ENCODE measurements at places on chromosomes 3 and 15.

- peaks cover 4% of the 10 kb centered on the region for H3K4me1 ChIP-seq
- no peaks in the 10 kb centered on the region for H3K36me3 ChIP-seq
- H3K27ac ChIP-seq, result no peak overlapping the region
- no peaks in the 10 kb centered on the region for H3K27me3 ChIP-seq
Measured at GRCh38 chr15:98760112-98760826, 111.9 kb downstream of the IGF1R start.

GRCh38 chr3:165462636-165463334, 266.6 kb upstream of the SLITRK3 start:
- DNase-seq, result no peak
- no peaks in the 10 kb centered on the region for H3K27me3 ChIP-seq
- H3K36me3 ChIP-seq, result no peaks in the 10 kb centered on the region
- H3K4me1 ChIP-seq, result peaks cover 6% of the 10 kb centered on the region

- no peaks in the 10 kb centered on the region for H3K27me3 ChIP-seq
- no peaks in the 10 kb centered on the region for H3K36me3 ChIP-seq
- H3K4me1 ChIP-seq, result peaks cover 4% of the 10 kb centered on the region
- H3K4me3 ChIP-seq, result no peak overlapping the region
- peak overlapping the region; percentile 69 for H3K27ac ChIP-seq
Measured at GRCh38 chr3:44950275-44950734, 25.7 kb downstream of the ZDHHC3 start.

- peaks cover 40% of the 10 kb centered on the region for H3K27me3 ChIP-seq
- H3K36me3 ChIP-seq, result no peaks in the 10 kb centered on the region
- no peaks in the 10 kb centered on the region for H3K4me1 ChIP-seq
Measured at GRCh38 chr3:187695449-187695848, 6.9 kb downstream of the RTP2 start.

DNA sequence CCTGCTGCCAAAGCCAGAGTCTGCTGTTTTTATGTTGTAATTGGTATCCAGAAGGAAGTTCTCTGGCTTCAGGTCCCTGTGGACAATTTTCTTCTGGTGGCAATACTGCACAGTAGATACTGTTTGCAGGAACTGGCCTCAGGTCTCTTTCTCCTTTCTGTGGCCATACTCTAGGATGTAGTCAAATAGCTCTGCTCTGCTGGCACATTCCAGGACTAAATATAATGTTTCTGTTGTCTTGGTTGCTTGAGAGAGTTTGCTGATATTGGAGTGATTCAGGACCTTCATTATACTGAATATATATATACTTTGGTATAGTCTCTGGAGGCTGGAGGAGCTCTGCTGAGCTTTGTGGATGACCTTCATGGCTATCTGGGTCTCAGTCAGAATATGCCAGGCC, 23.1 kb downstream of the RAB7A start:
- DNase-seq, result no peak
- H3K4me3 ChIP-seq, result no peak overlapping the region
- peaks cover 47% of the 10 kb centered on the region for H3K36me3 ChIP-seq
- H3K4me1 ChIP-seq, result no peaks in the 10 kb centered on the region

DNA sequence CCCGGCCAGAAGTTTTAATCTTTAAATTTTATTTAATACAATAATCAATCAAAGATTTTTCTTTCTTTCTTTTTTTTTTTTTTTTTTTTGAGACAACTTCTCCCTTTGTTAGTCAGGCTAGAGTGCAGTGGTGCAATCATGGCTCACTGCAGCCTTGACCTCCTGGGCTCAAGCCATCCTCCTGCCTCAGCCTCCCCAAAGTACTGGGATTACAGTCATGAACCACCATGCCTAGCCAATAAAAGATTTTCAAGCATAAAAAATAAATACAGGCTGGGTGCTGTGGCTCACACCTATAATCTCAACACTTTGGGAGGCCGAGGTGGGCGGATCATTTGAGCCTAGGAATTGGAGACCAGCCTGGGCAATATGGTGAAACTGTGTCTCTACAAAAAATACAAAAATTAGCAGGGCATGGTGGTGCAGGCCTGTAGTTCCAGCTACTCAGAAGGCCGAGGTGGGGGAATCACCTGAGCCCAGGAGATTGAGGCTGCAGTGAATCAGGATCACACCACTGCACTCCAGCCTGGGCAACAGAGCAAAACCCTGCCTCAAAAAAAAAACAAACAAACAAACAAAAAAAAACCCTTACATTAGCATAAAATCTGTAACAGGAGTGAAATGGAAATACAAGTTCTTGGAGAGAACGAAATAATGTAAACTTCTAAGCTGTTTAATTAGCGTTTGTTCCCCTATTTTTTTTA, 29.1 kb upstream of the SRP14 start:
- no peak for DNase-seq
- H3K4me3 ChIP-seq, result no peak overlapping the region
- H3K4me1 ChIP-seq, result peaks cover 14% of the 10 kb centered on the region
- H3K27ac ChIP-seq, result no peak overlapping the region
- H3K27me3 ChIP-seq, result no peaks in the 10 kb centered on the region

DNA sequence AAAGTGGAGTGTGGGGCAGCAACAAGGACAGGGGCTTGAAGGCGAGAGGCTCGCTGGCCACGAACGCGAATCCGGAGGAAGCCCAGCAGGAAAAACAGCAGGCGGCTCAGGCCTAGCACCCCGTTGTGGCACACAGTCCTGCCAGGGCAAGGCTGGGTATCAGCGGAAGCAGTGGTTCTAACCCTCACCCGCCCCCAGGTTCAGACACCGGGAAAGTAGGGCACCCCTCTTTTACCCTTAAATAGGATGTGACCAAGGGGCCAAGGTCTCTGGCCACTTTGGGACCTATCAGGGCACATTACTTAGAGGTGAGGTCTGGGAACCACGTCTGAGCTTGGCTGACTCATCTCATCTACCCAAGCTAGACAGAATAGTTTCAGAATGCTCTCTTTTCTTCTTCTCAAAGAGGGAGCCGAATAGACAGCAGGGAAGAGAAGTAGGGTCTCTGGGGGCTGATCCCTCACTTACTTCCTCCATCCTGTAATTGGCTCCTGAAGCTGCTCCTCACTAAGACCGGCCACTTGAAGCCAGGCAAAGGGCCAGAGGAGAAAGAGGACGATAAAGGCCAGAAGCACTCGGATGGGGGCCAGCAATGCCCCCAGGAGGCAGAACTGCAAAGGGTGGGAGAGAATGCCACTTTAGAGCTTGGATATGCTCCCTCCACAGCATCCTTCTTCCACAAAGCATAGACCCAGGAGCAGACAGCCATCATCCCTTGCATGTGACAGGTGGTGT, 1.7 kb downstream of the LPCAT4 start:
- H3K4me1 ChIP-seq, result peaks cover 36% of the 10 kb centered on the region
- no peak for DNase-seq
- H3K4me3 ChIP-seq, result peak overlapping the region; percentile 95
- peaks cover 18% of the 10 kb centered on the region for H3K36me3 ChIP-seq

DNA sequence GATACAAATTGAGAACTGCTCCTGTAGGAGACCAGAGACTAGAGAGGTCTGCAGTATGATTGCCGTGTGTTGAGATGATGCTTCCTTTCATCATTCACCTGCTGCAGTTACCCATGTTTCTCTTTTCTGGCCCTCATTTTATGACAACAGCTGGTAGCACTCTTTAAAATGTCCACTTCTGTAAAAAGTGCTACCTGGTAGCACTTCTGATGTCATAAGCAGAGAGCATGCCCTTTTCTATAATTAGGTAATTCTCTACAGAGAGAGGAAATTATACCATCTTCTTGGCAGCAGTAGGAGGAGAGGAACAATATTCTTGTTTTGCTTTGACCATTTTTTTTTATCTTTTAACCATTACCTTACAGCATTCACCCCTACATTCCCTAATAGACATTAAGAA, 123.8 kb downstream of the PPM1L start:
- H3K36me3 ChIP-seq, result no peaks in the 10 kb centered on the region
- no peaks in the 10 kb centered on the region for H3K27me3 ChIP-seq
- no peak overlapping the region for H3K27ac ChIP-seq
- H3K4me3 ChIP-seq, result no peak overlapping the region

DNA sequence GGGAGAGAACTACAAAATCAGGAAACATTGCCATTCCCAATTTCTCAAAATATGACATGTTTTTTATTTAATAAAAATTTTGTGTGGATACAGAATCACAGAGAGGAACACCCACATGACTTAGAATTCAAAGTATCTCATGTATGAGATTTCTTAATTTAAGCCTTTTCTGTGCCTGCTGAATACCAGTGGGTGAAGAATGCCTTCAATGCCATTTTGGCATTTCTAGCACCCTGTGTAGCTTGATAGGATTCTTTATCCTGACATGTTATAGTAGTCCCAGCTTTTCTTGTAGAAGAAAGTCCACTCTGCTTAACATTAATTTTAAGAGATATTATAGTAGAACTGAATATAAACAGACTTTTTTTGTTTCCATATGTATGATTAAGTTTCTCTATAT, 3.1 kb upstream of the SLMAP start:
- H3K36me3 ChIP-seq, result no peaks in the 10 kb centered on the region
- H3K27ac ChIP-seq, result no peak overlapping the region
- H3K4me1 ChIP-seq, result peaks cover 25% of the 10 kb centered on the region
- H3K4me3 ChIP-seq, result no peak overlapping the region

DNA sequence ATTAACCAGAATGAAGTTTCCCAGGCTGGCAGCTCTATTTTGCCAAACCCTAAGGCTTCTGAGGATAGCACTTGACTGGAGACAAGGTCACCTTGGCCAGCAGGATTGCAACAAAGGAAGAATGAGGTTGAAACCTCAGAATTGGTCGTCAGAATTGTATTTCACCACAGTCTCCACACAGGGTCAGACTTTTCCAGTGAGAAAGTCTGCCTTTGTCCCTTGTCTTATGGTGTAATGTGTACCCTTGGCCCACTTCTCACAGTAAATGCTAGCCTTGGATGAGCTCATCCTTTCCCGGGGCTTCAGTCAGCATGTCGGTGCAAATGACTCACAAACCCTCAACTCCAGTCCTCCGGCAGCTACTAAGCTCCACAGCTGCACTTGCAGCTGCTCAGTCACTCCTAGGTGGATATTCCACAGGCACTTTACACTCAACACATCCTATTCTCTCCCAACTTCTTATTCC, 19.7 kb downstream of the SSR3 start:
- H3K4me3 ChIP-seq, result no peak overlapping the region
- peaks cover 18% of the 10 kb centered on the region for H3K4me1 ChIP-seq
- H3K27ac ChIP-seq, result peak overlapping the region; percentile 55
- H3K27me3 ChIP-seq, result no peaks in the 10 kb centered on the region

- H3K27ac ChIP-seq, result no peak overlapping the region
- H3K4me3 ChIP-seq, result no peak overlapping the region
- peaks cover 4% of the 10 kb centered on the region for H3K27me3 ChIP-seq
- no peak for DNase-seq
- no peaks in the 10 kb centered on the region for H3K4me1 ChIP-seq
Measured at GRCh38 chr15:52085299-52085698, 27.3 kb downstream of the BCL2L10 start.

- no peak overlapping the region for H3K27ac ChIP-seq
- no peak overlapping the region for H3K4me3 ChIP-seq
- H3K36me3 ChIP-seq, result peaks cover 2% of the 10 kb centered on the region
Measured at GRCh38 chr3:77370413-77370812, 330.5 kb downstream of the ROBO2 start.

DNA sequence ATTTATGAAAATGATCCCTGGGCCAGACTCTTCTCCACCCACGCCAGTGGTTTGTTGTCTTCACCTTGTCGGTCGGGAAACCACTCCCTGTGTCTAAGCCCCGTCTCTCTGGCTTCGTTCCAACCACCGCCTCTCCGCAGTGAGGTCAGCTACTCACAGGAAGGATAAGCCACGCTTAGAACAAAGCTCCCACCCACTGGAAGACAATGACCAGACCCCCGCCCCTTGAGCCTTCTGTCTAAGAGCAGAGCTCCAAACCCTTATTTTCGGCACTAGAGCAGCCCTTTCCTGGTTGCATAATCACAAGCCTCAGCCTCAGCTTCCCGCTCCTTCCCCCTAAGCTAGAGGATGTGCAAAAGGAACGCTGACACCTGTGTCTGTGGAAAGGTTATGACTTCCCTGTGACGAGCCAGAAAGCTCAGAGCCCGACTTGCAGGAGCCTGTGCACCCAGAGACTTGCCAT, 114.9 kb upstream of the MEF2A start:
- H3K4me3 ChIP-seq, result no peak overlapping the region
- no peaks in the 10 kb centered on the region for H3K27me3 ChIP-seq
- peak; percentile 50 for DNase-seq
- peaks cover 24% of the 10 kb centered on the region for H3K4me1 ChIP-seq
- H3K36me3 ChIP-seq, result no peaks in the 10 kb centered on the region

DNA sequence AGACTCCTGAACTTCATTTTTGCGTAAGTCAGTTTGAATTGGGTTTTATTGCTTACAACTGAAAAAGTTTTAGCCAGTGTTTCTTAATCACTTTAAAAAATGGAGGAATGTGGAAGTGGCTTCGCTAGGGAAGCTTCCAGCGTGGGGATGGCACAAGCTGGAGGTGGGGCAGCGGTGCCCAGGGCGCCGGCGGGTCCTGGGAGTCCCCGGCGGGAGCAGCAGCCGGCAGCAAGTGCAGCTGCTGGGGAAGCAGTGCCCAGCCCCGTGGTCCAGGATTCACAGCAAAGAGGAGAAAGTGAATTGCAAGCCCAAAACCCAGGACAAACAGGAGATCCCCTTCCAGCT, 301.8 kb upstream of the PROK2 start:
- no peaks in the 10 kb centered on the region for H3K36me3 ChIP-seq
- H3K27ac ChIP-seq, result no peak overlapping the region
- H3K27me3 ChIP-seq, result peaks cover 23% of the 10 kb centered on the region
- DNase-seq, result no peak

DNA sequence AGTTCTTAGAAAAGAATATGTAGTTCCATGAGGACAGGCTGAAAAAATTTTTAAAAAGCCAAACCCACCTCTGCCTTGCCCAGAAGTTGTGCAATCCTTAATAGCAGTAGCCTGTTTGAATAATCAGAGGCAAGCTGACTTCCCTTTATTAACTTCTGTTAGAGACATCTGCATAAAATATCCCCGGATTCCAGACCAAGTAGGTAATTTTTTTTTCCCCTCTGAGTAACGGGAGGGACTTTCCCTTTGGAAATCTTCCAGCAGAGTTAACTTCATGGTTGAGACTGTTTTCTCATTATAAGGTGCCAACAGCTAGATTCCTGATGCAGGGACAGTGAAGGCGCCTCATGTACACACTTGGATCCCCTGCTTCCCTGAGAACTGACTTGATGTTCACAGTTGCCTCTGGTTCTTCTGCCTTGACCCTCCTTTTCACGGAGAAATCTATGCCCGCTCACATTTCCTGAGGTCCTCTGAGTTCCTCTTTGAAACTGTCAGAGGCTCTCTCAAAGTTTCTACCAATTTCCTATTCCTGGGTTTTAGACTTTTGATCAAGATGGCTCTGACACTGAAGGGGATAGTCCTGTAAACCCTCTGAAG, 227.6 kb upstream of the BHLHE40 start:
- no peaks in the 10 kb centered on the region for H3K36me3 ChIP-seq
- no peaks in the 10 kb centered on the region for H3K27me3 ChIP-seq
- no peak for DNase-seq
- peak overlapping the region; percentile 96 for H3K27ac ChIP-seq
- no peak overlapping the region for H3K4me3 ChIP-seq

DNA sequence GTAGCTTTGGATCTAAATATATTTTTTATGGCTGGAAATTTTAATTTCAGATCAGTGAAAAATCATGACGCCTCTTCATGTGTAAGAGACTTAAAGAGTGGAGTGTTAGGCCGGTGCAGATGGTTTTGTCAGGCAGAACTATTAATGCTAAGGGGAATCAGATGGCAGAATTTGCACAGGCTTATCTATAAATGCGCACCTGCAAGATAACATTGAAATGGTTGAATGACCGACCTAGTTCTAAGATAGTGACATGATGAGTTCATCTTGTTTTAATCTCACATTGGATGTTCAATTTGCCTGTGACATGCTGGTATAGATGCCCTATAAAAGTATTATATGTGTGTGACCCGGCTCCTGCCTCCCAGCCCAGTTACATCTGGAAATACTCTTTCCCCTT, 340.6 kb downstream of the FEZF2 start:
- H3K4me1 ChIP-seq, result peaks cover 21% of the 10 kb centered on the region
- peaks cover 3% of the 10 kb centered on the region for H3K27me3 ChIP-seq
- DNase-seq, result no peak
- H3K27ac ChIP-seq, result no peak overlapping the region
- H3K4me3 ChIP-seq, result no peak overlapping the region
- H3K36me3 ChIP-seq, result no peaks in the 10 kb centered on the region

All from mesothelial cell of epicardium (in vitro differentiated cells).